ENCODE measurements at places on chromosomes 2 and 18.

- no peak for DNase-seq
These were observed 156.9 kb downstream of the PRKCE start for GRCh38 chr2:45808294-45808800.

- no peak for DNase-seq
These were observed 8.7 kb downstream of the EPHA4 start for GRCh38 chr2:221563270-221563985.

DNA sequence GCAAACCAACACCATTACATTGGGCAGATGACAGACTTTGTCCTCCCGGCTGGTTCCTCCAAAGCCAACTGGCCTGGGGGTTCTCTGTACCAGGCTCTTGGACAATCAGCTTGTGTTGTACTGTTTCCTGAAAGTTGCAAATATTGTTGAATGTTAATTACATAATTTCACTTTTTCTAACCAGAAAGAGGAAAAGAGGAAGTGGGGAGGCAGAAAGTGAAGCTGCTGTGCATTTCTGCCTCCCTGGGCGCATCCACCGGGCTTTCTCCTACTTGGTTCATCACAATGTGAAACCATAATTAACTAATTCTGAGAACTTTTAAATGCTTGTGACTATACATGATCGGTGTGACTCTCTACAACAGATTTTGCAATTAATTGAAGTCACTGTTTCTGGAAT is 10.1 kb downstream of the TWIST2 start:
- DNase-seq: no peak

- DNase-seq: no peak
These were observed 83.6 kb downstream of the MREG start for GRCh38 chr2:215929602-215930335.

GRCh38 chr2:31254237-31255203 is 20.6 kb downstream of the EHD3 start:
- no peak for DNase-seq

GRCh38 chr2:31248139-31248538 is 14.2 kb downstream of the EHD3 start:
- DNase-seq: no peak
